ENCODE measurements at places on chromosomes 4 and X.

GRCh38 chr4:665381-665750 is 8.7 kb downstream of the ATP5ME start:
- no peak for DNase-seq

- no peak for DNase-seq
These were observed 556 bp upstream of the SLC25A43 start for GRCh38 chrX:119398587-119398973.

DNA sequence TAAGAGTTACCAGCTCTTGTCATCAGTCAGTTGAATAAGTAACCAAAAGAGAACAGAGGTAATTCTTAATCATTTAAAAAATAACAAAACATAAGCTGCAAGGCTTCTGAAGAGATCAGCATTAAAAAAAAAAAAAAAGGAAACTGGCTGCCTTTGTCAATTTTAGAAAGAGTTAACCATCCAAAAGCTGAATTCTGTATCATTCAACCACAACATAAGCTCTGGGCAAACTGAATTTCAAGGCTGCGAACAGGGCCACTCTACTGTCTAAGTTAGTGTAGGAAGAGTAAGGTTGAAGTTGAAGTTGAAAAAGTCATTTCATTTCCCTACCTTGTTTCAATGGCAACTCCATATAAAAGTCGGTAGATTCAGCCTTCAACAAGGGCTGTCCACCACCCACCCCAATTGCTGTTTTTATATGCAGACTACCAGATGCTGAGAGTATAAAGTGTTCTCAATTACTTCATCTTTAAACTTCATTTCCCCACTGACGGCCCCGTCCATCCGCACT is 1.1 kb upstream of the LIN54 start:
- no peak for DNase-seq

- no peak for DNase-seq
These were observed 181.8 kb downstream of the AFF2 start for GRCh38 chrX:148682206-148682605.

Measured in left renal pelvis (tissue), 4 donors.